ENCODE measurements at places on chromosomes 16 and 17.
A peak's percentile ranks its signal among the peaks of the same experiment; 100 is the strongest.

GRCh38 chr17:1625053-1625452 lies 3.6 kb downstream of the SLC43A2 start:
- DNase-seq, result no peak

DNA sequence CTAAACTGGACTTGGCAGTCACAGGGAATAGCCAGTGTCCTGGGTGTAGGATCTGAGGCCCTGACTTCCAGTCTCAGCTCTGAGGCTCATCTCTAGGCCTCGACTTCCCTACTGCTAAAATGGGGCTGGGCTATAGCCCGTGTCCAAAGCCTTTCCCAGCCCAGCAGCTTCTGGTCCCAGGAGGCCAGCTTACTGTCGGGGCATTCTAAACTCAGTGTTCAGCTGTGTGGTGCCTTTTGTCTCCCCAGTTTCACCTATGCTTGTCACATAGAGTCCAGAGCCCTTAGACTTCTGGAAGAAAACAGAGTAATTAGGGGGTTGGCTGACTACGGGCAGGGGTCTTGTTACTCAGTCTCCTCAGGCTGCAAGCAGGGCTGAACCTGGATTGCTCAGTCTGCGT lies 94.8 kb downstream of the WSCD1 start:
- no peak for DNase-seq

GRCh38 chr16:23397464-23397863 lies 55.5 kb downstream of the COG7 start:
- no peak for DNase-seq

DNA sequence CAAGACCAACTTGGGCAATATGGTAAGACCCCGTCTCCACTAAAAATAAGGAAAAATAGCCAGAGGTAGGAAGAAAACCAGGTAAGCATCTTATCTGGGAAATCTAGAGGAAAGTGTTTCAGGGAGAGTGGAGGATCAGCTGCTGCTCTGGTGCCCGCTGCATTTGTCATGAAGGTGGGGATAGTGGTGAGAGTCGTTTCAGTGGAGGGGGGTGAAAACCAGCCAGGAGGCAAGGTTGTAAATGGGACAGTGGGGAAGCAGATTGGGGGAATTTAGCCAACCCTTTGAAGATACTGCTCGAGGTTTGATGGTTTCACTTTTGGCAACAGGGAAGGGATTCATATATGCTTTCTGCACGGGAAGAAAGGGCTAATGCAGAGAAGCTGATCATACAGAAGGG lies 8.8 kb downstream of the DCTPP1 start:
- no peak for DNase-seq

- DNase-seq, result no peak
Measured at GRCh38 chr17:5381542-5381941, 37.9 kb downstream of the NUP88 start.

- no peak for DNase-seq
Measured at GRCh38 chr17:73397856-73398540, 86.2 kb upstream of the CDC42EP4 start.

GRCh38 chr16:51298800-51299199 lies 147.7 kb upstream of the SALL1 start:
- DNase-seq, result no peak

DNA sequence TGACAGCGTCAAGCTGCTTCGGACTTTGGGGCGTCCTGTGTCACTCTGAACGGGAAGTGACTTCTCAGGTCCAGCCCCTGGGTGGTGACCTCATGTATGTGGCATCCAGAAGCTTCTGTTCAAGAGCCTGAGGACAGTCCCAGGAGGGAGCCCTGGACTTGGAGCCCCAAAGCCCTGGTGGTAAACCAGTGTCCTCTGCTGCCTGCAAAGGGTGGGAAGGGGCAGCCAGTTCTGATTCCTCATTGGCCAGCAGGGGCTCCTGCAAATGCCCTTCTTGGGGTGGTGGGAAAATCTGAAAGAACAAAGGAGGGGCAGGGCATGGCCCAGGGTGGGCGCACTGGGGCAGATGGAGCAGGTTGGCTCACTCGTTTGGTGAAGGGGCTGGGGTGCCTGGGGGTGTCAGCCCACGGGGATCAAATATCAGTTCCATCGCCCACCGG lies 1.6 kb downstream of the OSGIN1 start:
- peak; percentile 36 for DNase-seq

GRCh38 chr17:81034168-81034777 lies 678 bp upstream of the BAIAP2 start:
- DNase-seq, result no peak

DNA sequence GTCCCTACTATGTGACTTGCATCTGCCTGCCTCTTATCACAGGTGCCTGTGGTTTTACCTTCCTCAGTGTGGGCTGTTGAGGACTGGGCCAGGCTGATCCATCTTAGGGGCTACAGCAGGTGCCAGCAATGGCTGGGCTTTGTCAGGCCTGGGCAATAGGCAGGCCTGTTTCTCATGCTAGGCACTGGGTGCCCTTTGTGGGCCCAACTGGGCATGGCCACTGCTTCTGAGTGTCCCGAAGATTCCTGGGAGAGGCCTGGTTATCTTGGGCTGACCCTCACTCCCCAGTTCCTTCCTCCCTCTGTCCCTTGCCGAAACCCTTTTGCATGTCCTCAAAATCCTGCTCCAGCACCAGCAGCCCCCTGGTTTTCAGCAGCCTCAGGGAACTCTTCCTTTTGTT lies 1024.9 kb downstream of the KCNJ18 start:
- DNase-seq, result no peak

GRCh38 chr16:35560637-35560984 lies 2101.2 kb downstream of the TP53TG3F start:
- no peak for DNase-seq

- DNase-seq, result peak; percentile 27
Measured at GRCh38 chr17:76314392-76315227, 6.5 kb upstream of the QRICH2 start.

DNA sequence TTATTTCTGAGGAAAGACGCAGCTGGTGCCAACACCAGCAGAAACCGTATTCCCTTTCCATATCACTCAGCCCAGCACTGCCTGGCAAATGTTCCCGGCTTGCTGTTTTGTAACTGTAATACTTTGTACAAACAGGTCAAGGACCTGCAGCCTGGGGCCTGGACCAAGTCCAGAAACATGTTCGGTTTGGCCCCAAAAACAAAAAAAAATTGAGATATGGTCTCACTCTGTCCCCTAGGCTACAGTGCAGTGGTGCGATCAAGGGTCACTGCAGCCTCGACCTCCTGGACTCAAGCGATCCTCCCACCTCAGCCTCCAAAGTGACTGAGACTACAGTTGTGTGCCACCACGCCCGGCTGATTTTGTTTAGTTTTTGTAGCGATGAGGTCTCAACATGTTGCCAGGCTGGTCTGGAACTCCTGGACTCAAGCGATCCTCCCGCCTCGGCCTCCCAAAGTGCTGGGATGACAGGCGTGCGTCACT lies 1.2 kb downstream of the HAGH start:
- no peak for DNase-seq

- DNase-seq, result no peak
Measured at GRCh38 chr17:81529437-81529803, 1.2 kb downstream of the FSCN2 start.

GRCh38 chr17:60769327-60769726 lies 91.7 kb downstream of the BCAS3 start:
- no peak for DNase-seq

DNA sequence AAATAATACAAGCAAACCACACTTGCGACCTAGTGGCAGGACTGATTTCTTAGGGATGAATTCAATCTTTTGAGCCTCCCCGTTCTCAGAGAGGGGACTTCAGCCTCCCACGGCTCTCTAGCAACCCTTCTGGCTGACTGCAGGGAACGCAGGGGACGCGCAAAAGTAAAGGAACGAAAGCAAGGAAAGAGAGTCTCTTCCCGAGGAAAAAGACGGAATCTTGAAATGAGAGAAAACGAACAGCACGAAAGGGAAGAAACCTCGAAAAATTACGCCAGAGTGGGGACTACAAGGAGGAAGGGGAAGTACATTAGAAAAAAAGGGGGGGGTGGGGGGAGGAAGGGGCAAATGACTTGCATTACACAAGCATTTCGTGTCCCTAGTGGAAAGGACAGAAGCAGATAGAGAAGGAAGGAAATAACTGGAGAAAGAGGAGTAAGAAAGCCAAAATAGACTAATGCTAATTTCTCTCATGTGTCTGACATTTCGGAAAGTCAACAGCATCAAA lies 1.2 kb downstream of the GRB2 start:
- peak; percentile 88 for DNase-seq

DNA sequence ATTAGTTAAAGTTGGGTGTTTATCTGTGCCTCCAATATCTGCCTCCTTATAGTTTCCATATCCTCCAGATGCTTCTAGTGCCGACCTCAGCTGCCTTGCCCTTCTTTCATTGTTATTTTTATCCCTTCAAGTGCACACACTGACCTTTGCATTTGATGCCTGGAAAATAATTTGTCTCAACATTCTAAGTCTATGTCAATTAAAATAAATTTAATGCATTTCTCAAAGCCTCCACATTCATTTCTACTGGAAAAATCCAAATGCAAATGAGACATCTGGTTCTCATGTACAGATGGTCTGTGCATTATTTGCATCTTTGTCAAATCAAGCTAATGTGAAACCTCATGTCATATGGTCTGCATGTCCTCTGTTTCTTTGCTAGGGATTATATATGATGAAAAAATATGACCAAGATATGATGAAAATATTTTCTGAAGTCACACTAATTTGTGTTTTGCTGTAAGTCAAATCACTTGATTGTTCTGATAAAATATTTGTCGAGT lies 61.4 kb downstream of the TMEM100 start:
- no peak for DNase-seq

- DNase-seq, result peak; percentile 70
Measured at GRCh38 chr16:88437367-88437964, 15.6 kb upstream of the ZFPM1 start.

DNA sequence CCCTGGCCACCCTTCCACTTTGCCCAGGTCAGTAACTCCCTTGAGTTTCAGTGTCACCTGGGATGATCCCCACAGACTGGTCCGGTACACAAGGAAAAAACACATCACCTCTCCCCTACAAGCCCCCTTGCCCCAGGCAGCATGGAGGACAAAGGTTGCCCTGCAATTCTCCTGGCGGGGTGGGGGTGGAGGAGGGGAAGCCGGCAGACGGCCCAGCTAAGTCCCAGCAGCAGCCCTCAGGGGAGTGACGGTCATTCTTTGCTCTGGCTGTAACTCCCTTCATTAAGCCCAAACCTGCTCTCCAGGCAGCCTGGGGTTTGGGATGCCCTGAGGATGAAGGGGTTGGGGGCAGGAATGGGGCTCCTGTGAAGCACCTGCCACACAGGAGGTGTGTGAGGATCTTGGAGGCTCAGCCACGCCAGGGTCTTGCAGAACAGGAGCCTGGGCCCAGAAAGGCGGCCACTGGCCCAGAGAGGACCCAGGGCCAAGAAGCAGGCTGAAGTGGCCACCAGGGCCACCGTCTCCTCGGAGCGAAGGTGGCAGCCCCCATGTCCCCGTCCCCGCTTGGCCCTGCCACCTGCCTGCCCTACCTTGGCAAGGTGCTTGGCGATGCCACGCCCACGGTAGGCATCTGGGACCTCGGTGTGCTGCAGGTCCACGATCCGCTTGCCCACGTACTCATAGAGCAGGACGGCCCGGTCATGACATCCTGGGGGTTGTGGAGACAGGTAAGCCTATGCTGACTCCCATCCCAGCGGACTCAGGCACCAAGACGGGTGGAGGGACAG lies 9.5 kb downstream of the NATD1 start:
- DNase-seq, result no peak

GRCh38 chr17:16398270-16399267 lies 16.8 kb upstream of the TRPV2 start:
- DNase-seq, result peak; percentile 86

- peak; percentile 80 for DNase-seq
Measured at GRCh38 chr17:43720311-43721060, 38.1 kb downstream of the SOST start.

GRCh38 chr17:76791053-76791980 lies 53.4 kb downstream of the MFSD11 start:
- peak; percentile 77 for DNase-seq

GRCh38 chr16:65740711-65741110 lies 618.8 kb upstream of the CDH11 start:
- no peak for DNase-seq

DNA sequence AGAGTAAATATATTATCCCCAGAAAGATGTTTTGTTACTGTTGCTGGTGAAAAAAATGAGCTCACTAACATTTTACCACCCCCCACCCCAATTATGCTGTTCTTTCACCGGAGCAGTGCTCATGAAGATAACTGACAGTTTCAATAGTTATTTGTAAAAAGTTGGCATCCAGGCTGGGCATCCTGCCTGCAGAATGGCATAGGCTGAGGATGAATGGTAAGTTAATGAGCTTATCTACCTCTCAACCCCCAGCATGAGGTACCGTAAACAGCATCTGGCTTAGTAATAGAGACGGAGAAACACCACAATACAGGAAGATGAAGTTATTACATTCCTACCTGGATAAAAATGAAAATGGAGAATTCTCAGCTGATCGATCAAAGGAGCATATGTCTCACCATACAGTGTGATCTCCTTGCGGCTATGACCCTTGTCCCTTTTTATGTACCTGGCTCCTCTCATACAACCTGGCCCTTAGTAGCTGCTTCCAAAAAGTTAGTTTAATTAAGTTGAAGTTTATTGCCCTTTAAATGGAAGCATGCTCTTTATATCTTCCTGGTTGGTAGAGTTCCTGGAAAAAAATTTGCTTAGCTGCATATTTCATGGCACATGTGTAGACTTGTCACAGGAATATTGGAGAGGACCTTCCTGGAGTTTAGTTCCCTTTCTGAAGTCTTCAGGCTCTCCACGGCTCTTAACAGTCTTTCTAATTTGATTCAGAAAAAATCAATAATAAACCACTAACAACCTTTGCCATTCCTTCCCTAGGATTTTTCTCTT lies 61.2 kb upstream of the MPHOSPH6 start:
- DNase-seq, result no peak

- DNase-seq, result no peak
Measured at GRCh38 chr16:19882646-19883045, 2.0 kb downstream of the GPRC5B start.

GRCh38 chr16:54143934-54144571 lies 142.5 kb downstream of the IRX3 start:
- DNase-seq, result peak; percentile 51

- peak; percentile 79 for DNase-seq
Measured at GRCh38 chr16:30958175-30959079, 873 bp downstream of the SETD1A start.

GRCh38 chr17:28357061-28357900 lies at the start of gene POLDIP2:
POLDIP2 (minus strand) TSS chr17:28357527; CDS start chr17:28357448, 79 bp downstream.
- DNase-seq, result peak; percentile 98

- DNase-seq, result peak; percentile 84
Measured at GRCh38 chr16:4664538-4665418, 28.6 kb upstream of the NUDT16L1 start.

All from hematopoietic multipotent progenitor cell treated with erythropoietin and hydrocortisone succinate and interleukin-3 and kit ligand, for 4 days (in vitro differentiated cells).